Stimulated activated CD8-positive, alpha-beta memory T cell treated with anti-CD3 and anti-CD28 coated beads, Interleukin-7, amount 100 ng/mL, for 1 hour (primary cell): ENCODE measurements at places on chromosomes 13 and 19.

DNA sequence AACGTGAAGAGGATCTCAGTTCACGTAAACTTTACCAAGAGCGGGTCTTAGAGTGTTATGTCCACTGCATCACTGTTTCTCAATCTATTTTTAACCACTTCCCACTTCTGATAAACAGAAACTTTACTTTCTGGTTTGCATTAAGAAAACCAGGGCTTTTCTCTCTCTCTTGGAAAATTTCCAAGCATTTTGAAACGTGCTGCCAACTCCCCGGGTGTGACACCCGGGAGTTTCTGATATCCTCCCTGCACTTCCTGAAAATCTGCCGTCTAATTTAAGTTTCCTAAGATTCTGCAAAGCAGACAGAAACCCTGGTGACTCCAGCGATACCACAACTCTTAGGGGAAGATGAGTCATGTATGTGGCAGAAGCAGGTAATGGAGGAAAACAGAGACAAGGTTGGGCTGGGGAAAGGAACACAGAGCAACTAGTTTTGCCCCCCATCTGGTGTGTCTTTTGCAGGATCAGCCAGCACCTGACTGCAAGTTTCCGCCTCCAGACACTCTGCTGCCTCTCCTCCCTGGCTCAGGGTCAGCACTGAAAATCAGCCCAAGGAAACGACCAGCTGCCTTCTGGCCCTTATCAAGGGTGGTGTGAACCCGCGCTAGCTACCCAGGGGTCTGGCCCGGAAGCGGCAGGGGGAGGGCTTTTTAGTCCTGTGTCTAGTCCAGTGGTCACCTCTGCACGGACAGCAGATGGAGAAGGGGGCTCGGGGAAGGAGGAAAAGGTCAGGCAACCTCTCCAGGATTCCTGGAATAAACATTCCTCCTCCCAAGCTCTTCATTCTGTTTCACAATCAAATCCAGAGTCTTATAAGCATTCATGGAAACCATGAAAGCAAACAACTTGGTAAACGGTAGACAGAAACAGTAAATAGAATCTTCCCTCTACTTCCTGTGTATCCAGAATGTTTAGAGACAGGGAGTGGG lies 11.3 kb upstream of the FFAR2 start:
- DNase-seq = no peak

DNA sequence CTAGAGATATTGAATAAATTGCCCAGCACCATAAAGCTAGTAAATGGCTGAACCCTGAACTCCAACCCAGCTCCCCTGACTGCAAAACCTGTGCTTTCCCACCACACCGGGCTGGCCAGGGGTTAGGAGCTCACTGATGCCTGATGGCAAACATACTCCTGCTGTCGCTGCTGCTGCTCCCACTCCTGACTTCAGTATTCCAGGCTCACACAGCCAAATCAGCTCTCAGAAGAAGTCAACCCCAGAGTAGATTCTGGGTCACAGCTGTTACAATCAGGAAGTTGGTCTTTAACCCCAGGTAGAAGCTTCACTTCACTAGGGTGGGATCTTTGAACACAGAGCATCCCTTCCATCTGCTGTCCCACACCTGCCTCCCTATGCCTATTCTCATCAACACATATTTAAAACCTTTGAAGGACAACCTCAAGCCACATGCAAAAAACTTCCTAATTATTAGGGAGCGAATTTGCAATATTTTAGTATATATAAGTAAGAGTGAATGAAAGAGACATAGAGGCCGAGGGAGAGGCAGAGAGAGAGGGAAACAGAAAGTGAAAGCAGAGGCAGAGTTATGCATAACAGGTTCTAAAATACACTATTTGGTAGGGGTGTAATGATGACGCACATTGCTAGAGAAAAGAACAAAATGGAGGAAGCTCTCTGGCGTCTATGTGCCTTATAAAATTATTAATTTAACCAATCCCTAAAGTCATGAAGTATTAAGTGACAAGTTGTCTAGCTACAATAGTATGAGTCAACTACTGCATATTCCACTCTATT lies 99.4 kb upstream of the SERP2 start:
- DNase-seq = no peak

DNA sequence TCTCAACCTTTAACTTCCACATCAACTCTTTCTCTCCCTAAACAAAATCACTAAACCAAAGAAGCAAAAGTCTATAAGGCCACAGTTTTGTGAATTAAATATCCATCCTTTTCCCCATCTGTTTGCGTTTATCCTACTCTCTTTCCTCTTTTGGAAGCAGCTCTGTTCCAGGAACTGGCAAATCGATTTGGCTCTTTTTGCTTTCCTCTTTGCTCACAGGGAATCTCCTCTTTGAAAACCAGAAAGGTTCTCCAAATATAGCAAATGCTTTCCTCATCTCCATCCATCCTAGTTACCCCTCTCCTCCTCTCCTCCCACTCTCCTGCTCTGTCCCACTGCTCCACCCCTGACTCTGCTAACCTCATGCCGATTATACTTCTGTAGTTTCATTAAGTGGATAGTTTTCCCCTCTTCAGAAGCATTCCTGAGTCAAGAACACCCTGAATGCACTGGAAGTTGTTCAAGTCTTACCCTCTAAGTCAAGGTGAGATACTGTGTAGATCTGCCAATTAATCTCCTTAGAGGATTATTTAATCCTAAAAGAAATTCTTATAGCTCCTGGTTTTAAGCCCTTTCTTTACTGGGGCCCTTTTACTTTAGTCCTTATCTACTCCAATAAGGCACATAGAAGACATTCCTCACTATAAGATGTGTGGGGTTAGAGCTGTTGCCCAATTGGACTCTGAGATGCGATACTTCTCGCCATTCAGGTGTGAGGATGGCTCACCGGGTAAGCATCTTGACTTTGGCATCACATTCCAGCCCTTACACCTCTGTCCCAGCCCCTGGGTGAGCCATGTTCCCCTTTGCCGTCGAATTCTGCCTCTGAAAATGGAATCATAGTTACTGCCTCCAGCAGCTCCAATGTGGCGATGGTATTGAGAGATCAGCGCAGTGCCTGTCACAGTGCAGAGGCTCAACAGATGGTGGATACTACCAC lies 67.6 kb downstream of the COL4A2 start:
- DNase-seq = no peak

DNA sequence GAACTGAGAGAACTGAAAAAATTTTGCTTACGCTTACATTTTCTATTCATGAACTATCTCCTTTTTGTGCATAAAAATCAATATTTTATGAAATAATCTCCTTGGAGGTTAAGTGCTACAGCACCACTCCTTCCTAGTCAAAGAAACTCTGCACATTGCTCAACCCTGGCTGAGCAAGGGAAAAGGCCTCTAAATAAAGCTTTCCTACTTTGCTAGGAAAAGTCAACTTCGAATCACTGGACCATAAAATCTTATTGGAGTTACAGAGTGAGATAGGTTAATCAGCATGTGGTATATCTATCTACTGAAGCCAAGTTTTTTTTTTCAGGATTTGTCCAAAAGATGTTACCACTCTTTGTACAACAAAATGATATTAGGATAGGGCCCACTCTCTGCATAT lies 57.5 kb upstream of the HMGB1 start:
- DNase-seq = no peak

- DNase-seq = no peak
Measured at GRCh38 chr13:21164631-21165030, 11.7 kb downstream of the SKA3 start.

DNA sequence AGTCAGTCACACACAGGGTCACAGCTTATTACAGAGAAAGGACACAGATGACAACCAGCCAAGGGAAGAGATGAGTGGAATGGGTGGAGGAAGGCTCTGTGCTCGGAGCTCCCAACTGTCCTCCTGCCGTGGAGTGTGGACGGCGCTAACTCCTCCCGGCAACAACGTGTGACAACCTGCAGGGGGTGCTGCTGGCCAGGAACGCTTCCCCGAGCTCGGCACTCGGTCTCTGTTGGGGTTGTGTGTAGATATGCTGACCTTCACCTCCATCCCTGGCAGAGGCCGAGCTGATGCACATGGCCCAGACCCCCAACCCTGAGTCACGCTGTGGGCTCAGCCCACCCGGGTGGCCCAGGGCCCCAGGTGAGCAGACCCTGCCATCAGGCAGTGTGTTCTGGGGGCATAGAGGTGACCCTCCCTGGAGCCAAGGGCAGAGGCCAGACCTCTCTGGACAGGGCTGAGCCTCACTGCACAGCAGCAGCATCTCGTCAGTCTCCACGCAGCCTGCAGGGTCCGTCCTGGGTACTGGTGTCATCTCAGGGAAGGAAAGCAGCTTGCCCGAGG lies 14.1 kb downstream of the ZNF444 start:
- no peak for DNase-seq

GRCh38 chr13:108346376-108346775 lies 76.9 kb downstream of the TNFSF13B start:
- no peak for DNase-seq

GRCh38 chr19:5154799-5155426 lies 185.7 kb downstream of the PTPRS start:
- DNase-seq = no peak

GRCh38 chr13:29567411-29567810 lies 28.1 kb downstream of the SLC7A1 start:
- no peak for DNase-seq

- no peak for DNase-seq
Measured at GRCh38 chr13:62337109-62337880, 921.6 kb upstream of the PCDH20 start.

GRCh38 chr13:57996717-57997116 lies 365.2 kb downstream of the PCDH17 start:
- DNase-seq = no peak

- DNase-seq = no peak
Measured at GRCh38 chr19:9671655-9672054, 3.2 kb downstream of the ZNF562 start.

DNA sequence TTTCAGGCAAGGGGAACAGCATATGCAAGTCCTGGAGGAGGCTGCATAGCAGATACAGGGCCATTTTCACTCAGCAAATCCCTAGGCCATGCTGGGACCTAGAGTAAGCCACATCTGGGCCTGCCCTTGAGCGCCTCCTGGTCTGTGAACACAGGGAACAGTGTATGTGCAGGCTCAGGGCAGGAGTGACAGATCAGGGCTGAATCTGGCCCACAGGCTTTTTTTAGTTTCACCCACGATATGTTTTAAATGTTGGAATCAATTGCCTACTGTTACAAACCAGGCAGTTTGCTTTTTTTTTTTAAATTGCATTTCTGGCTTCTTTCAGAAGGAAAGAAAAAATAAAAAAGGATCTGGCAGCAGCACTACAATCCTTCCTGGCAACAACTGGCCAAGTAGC lies 1.5 kb upstream of the TMEM145 start:
- no peak for DNase-seq

- no peak for DNase-seq
Measured at GRCh38 chr13:48625413-48626076, 28.2 kb upstream of the CYSLTR2 start.

DNA sequence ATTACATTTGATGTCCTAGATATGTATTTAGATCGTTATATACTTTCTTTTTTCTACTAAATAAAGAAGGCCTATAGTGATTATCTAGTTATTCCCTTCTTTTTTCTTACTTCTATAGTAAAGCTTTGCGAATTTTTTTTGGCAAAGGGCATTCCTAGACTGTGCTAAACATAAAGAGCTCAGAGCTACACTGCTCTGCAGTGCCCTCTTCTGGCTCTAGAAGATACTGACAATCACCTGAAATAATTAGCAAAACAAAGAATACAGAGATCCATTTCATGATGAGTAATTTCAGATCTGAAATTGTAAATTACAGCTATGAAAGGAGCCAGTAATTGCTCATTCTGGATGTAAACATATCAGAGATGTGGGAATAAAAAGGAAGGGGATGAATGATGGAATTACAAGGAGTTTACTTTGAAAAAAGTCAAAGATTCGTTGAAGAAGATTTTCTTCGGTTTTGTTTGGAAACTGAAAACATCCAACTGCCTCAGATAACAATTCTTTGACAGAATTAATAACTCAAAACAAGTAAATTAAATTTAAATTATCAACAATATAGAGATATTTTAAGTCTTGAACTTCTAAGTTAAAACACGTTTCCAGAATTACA lies 288.5 kb downstream of the NALCN start:
- DNase-seq = no peak

- DNase-seq = no peak
Measured at GRCh38 chr19:33634361-33635091, 12.8 kb downstream of the CHST8 start.

DNA sequence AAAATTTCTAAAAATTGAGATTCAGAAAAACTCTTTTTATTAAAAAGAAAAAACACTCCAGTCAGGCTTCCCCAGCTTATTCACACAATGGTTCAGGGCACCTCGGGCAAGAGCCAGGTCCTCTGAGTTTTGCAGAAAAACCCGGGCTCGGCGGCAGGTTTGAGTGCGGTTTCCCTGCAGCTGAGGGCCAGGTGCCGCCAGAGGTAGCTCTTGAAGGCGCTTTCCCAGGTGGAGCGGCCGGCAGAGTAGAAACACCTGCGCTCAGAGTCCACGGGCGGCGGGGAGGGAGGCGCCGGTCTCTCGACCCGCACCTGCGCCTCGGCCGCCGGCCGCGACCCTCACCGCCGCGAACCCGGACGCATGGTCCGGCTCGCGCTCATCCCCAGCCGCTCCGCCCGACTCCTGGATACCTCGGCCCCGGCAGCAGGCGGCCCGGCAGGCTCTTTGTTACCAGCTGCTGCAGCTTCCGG lies 444 bp downstream of the PROSER1 start:
- peak; percentile 2 for DNase-seq

- no peak for DNase-seq
Measured at GRCh38 chr19:498977-499623, 2.8 kb downstream of the MADCAM1 start.

DNA sequence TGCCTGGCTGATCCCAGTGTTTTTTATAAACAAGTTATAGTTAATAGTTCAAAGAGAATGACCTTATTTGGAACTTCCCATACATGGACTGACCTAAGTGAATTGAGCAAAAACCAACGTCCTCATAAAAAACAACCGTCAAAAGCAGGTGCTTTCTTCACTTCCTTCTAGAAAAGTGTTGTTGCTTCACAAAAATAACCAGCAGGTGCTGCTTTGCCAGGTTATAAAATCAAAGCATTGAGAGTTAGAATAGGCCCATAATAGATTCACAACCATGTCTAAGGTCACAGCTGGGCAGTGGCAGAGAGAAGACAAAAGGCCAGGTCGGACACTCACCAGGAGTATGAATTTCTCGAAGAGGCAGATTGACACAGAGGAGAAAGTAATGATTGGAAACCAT lies 9.5 kb downstream of the RUBCNL start:
- no peak for DNase-seq

- DNase-seq = no peak
Measured at GRCh38 chr13:104043184-104043583, 977.0 kb upstream of the SLC10A2 start.

DNA sequence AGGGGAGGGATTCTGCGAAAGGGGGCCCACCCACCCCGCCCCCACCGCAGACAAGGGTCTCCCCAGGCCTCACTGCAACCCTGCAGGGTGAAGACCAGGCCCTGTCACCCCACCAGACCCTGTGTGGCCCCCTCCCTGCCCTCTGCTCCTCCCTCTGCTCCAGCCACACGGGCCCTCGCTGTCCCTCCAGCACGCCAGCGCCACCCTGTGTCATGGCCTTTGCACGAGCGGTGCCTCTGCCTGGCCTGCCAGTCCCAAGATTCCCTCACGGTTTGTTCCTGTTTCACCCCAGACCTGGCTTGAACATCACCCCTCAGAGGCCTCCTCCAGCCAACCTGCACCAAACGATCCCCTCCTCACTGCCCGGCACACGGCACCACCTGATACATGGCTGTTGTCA lies 27.3 kb downstream of the PIP5K1C start:
- DNase-seq = no peak

GRCh38 chr13:25421612-25422011 lies 49.8 kb downstream of the ATP8A2 start:
- no peak for DNase-seq

- DNase-seq = no peak
Measured at GRCh38 chr19:16899566-16900075, 10.8 kb downstream of the F2RL3 start.
